Activated CD4-positive, CD25-positive, alpha-beta regulatory T cell treated with anti-CD3 and anti-CD28 coated beads, Interleukin-2, amount 50 U/mL, for 72 hours (primary cell): ENCODE measurements at places on chromosomes 1 and 21.

- no peak for DNase-seq
Measured at GRCh38 chr1:10867914-10868598, 71.6 kb upstream of the CASZ1 start.

DNA sequence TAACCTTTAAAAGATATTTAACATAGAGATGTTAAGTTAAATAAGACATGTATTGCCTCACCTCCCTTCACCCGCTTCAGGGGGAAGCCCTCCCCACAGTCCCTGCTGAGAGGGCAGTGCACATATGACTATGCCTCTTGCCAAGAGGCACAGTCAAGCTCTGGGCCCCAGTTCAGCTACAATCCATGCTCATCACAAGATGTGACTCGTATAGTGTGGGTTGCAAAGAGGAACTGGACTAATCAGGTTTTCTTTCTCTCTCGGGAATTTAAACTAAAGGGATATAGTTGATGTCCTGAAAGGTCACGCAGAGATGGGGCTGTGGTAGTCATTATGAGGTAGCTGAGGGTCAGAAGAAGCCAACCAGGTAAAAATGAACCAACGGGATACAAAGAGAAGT lies 35.6 kb downstream of the LYST start:
- DNase-seq = peak; percentile 34

- no peak for DNase-seq
Measured at GRCh38 chr1:151340870-151341754, 5.9 kb downstream of the RFX5 start.

GRCh38 chr1:240464099-240464498 lies 147.9 kb downstream of the GREM2 start:
- DNase-seq = no peak

DNA sequence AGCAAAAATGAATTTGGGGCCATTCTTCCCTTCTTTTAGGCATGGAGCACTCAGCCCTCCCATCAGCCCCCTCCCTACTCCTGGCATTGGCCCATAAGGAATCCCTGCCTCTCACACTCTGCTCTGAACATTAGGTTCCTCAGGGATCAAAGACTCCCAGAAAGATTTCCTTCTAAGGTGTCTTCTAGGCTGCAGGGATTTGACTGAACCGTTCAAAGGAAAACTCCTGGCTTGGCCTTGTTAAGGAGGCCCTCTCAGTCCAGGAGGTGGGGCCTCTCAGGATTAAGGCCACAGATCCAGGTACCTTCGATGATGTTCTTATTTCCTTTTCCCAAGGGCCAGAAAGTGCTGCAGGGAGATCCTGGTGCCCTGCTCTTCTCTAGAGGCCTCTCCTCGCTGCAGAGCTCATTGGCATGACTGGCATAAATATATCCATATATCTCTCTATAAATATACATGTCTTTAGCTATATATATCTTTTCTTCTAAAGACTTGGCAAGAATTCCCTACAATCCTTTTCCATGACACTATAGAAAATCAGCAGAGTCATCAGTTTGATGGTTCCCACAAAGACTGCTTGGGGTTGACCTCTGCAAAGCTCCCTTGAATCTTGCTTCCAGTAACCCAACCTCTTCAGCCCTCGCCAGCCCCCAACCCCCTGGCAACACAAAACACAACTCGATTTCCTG lies 59.1 kb downstream of the PLXNA2 start:
- no peak for DNase-seq

DNA sequence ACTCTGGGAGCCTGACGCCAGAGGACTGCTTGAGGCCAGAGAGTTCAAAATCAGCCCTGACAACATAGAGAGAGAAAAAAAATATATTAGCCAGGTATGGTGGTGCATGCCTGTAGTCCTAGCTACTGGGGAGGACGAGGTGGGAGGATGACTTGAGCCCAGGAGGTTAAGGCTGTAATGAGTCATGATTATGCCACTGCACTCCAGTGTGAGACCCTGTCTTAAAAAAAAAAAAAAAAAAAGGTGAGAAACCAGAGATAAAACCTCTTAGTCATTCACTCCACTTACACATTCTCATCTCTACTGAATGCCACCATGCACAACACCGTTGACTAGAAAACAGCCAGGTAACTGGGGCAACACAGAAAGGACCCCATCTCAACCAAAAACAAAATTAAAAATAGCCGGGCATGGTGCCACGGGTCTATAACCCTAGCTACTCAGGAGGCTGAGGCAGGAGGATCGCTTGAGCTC lies 178.1 kb downstream of the SLC45A1 start:
- DNase-seq = peak; percentile 40

GRCh38 chr1:53375440-53375839 lies 47.6 kb upstream of the LRP8 start:
- peak; percentile 19 for DNase-seq

GRCh38 chr1:207910591-207911354 lies at the start of gene CD34:
CD34 (minus strand) TSS chr1:207911125; CDS start chr1:207911080, 45 bp downstream.
- DNase-seq = no peak

- no peak for DNase-seq
Measured at GRCh38 chr1:70278710-70279109, 57.5 kb downstream of the SRSF11 start.

- no peak for DNase-seq
Measured at GRCh38 chr1:198651650-198652400, 13.0 kb downstream of the PTPRC start.

DNA sequence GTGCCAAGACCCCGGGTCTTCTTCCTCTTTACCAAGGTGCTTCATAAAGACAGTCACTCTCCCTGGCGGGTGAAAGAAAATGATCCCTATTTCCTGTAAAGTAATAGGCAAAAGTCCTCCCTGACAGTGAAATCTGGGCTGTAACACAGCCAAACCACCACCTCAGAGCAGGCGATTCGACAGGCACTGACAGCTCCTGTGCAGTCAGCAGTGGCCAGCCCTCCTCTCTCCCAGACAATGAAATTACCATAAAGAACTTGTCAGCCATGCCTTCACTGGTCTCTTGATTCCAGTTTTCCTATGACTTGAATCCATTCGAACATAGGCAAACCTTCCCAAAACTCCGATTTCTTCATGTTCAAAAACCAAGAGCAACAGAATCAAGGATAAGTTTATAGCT lies 492.2 kb upstream of the DAB1 start:
- DNase-seq = no peak

DNA sequence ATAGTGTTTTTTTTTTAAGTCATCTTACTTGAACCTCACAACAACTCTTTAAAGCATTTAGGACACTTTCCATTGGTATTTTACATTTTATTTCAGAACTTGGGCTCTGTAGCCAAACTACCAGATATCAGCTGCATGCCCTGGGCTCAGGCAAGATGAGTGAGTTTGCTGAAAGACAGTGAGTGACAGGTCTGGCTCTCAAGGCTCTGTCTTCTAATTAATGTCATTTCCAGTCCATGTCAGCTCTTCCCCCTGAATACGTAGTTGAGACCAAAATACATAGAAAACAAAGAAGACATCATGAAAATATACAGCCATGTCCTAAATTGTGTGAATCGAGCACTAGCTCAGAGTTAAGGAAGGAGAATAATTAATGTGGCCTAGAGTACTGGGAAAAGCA lies 39.7 kb downstream of the PRRX1 start:
- no peak for DNase-seq

- DNase-seq = no peak
Measured at GRCh38 chr1:73662526-73662925, 535.5 kb downstream of the LRRIQ3 start.

DNA sequence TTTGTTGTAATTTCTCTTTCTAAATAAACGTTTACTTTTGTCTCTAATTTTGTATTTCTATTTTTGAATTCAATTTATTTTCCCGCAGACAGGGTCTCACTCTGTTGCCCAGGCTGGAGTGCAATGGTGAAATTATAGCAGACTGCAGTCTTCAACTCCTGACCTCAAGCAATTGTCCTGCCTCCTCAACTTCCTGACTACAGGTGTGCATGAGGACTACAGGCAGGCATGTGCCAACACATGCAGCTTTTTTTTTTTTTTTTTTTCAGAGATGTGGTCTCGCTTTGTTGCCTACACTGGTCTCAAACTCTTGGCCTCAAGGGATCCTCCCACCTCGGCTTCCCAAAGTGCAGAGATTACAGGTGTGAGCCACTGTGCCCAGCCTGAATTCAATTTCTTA lies 36.7 kb upstream of the IL20 start:
- DNase-seq = no peak

- DNase-seq = no peak
Measured at GRCh38 chr1:116748272-116748671, 6.0 kb upstream of the CD2 start.

GRCh38 chr1:10856863-10857598 lies 60.6 kb upstream of the CASZ1 start:
- DNase-seq = no peak

DNA sequence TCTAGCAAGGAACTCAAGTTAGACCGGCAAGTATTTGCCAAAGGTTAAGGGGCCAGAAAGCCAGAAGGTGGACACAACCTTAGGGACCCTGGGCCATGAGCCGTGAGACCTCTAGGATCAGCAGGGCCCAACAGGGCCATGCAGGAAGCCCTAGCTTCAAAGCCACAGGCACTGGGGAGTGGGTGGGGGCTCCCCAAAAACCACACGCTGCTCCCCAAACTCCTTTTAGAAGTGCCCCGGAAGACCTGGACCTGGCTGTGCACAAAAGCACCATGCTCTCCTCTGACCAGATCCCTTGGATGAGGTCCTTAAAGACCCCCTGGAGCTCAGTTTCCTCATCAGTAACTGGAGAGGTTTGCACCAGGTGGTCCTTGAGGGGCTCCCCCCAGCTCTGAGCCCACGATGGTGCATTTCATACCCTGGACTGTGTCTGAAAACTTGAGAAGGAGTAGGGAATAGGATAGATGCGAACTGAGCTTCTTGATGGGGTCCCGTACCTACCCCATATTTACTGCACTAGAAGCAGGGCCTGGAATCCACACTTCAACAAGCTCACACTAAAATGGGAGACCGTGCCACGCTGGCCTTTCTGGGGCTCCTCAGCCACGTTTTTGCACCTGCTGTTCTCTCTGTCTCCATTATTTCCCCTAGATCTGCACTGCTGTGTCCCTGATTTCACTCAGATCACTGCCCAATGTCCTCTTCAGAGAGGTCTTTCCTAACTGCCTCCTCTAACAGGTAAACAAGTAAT lies 40.6 kb upstream of the LBR start:
- DNase-seq = peak; percentile 45

- DNase-seq = no peak
Measured at GRCh38 chr1:199590708-199591107, 436.8 kb upstream of the NR5A2 start.

GRCh38 chr1:164868990-164869389 lies 310.0 kb downstream of the PBX1 start:
- DNase-seq = no peak

DNA sequence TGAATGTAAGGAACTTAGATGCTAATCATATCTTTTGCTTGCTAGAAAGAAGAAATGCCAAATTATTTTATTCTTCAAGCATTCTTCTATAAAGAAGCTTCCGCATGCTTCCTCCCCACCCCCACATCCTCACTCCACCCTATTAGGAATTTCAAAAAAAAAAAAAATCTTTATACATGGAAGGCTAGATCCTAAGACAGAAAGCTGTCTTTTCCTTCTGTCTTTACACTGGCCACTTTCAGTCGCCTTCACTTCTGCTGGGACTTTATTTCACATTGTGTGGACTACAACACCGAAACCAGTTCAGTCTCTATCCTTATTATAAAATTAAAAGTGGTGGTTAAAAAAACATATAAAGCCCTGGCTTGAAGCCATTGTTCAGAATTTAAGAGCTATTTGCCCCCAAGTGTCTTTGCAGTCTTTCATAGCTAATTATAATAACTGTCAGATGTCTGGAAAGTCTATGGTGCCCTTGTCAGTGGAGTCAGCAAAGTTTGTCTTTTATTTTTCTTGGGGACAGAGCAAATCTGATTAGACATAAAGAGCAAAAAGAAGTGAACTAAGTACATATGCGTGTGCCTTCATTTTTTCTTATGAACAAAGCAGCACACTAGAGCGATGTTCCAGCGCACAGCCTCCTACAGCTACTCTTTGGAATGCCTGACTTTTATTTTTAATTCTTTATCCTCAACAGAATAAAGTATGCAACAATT lies 297.7 kb downstream of the PTPRC start:
- no peak for DNase-seq

- DNase-seq = no peak
Measured at GRCh38 chr1:15095496-15095875, 58.1 kb upstream of the TMEM51 start.

- DNase-seq = no peak
Measured at GRCh38 chr1:221334062-221334461, 407.8 kb downstream of the DUSP10 start.

DNA sequence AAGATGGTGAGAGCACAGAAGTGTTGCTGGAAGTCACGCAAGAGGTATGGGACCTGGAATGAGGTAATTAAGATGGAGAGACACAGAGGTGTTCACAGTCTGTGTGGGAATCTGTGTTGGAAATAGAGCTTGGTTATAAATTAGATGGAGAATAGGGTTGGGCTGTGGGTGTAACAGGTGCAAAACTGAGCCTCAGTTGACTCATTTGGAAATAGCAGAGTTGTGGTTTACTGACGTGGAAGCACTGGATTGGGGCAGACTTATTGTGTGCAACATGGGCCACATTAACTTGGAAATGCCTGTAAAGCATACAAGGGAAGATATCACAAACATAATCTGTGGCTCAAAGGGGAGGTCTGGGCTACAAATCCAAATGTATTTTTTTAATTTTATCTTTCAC lies 13.0 kb downstream of the CAMSAP2 start:
- no peak for DNase-seq

DNA sequence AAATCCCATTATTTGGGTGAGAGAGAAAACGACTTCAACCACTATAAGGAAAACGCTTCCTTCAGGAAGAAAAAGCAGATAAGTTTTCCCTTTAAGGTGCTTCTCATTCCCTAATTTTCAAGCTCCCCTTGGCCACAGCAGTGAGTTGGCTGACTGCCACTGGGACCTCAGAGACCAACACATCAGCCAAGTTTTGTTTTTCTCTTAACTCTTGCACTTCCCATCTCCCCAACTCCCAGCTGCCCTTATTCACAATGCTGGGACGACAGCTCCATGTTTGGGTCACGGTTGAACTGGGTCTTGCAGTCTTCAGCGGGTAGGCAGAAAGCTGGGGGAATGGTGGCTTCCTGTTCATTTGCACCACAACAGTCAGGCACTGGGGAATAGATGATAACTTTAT lies 18.9 kb downstream of the SGIP1 start:
- no peak for DNase-seq

- DNase-seq = no peak
Measured at GRCh38 chr1:23931491-23931880, 18.3 kb upstream of the CNR2 start.
